ENCODE measurements at places on chromosomes 7 and 10.

GRCh38 chr7:66902844-66903180 lies 18.2 kb upstream of the TMEM248 start:
- no peak for DNase-seq

GRCh38 chr7:39808796-39809481 lies 141.1 kb upstream of the CDK13 start:
- no peak for DNase-seq

DNA sequence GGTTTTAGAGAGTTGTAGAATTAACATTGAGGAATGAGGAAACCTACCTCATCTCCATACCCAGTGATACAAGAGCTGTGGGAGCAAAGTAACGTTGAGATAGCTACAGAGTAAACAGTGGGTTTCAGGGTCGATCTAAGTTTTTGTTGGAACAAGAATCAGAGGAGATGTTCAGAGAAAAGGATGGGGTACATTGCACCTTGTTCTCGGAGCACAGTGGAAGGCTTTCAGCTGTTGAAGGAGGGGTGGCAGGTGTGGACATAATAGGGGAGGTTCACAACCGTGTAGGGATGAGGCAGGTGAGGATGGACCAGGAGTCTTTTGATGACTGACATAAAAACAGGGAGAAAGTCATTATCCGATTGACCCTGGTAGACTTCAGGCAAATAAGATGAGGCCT lies 121.7 kb downstream of the MLLT10 start:
- no peak for DNase-seq

DNA sequence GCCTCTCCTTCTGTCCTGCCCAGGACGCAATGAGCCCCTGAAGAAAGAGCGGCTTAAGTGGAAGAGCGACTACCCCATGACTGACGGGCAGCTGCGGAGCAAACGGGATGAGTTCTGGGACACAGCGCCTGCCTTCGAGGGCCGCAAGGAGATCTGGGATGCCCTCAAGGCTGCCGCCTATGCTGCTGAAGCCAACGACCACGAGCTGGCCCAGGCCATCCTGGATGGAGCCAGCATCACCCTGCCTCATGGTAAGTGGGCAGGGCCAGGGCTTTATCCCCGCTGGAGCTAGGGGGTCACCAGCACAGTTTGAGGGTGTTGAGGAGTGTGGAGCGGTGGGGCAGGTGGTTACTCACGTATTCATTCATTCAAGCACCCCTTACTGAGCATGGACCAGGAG lies 4.7 kb upstream of the ANKRD2 start:
- DNase-seq, result no peak

DNA sequence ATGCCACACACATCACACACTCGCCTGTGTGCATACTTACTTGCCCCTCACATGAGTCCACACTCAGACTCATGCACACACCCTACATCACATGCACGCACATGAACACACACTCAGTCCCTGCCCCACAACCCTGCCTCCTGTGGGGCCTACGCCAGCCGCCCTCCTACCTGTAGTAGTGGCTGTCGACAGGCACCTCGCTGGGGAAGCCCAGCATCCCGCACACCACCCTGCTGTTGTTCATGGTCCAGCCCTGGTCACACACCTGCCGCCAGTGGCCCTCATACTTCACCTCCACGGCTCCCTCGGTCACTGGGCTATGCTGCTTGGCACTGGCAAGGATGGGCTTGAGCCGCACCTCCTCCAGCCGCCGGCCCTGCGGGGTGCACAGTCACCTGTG lies 7.2 kb downstream of the LOXL4 start:
- no peak for DNase-seq

- no peak for DNase-seq
These were observed 32.4 kb downstream of the ACTA2 start for GRCh38 chr10:88920198-88920597.

DNA sequence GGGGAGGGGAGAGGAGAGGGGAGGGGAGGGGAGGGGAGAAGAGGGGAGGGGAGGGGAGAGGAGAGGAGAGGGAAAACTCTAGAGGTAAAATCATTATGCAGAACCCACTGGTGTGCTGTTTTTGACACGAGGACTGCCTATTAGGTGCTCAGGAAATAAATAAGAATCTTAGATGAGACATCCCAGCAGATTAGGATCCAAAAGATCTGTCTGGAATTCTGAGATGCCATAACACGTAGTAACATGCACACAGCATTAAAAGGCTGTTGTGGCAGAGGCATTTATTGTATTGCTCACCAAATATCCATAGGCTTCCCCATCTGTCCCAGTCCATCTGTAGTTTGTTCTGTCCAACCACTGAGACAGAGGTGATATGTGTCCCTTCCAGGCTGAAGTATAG lies 40.8 kb upstream of the KMT2E start:
- no peak for DNase-seq

DNA sequence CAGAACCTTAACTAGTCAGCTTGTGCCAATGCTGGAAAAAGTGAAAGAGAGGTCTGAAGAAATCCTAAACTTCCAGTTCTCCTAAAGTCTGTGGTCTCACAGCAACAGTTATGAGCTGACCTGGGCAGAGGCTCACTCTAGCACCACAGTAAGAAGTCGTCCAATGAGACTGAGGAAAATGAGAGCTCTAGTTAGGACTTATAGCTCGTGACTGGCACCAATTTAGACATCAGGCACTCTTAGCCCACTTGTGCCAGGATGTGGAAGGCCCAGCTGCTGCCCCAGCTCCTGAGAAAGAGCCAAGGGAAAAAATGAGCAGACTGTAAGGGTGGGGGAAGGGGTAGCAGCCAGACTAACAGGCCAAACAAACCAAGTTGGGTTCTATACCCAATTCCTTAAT lies 7.6 kb downstream of the MMS19 start:
- no peak for DNase-seq

GRCh38 chr7:20268824-20269223 lies 51.6 kb upstream of the MACC1 start:
- no peak for DNase-seq

GRCh38 chr7:50957855-50958254 lies 175.2 kb upstream of the GRB10 start:
- no peak for DNase-seq

DNA sequence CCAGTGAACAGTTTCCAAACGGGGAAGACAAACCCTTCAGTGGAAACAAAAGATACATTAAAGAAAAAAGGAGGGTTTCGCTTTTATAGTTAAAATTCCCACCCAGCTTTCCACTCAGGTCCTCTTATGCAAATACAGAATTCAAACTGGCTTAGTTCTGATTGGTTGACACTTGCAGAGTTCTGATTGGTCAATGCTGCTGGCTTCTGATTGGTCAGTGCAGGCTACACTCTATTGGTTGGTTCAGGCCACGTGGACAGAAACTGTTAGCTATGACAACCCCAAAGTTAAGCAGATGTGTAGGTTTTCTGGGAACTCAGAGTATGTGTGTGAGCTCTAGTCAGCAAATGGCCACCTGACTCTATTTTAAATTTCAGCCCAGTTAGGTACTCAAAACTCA lies 80.0 kb downstream of the FBXL13 start:
- no peak for DNase-seq

DNA sequence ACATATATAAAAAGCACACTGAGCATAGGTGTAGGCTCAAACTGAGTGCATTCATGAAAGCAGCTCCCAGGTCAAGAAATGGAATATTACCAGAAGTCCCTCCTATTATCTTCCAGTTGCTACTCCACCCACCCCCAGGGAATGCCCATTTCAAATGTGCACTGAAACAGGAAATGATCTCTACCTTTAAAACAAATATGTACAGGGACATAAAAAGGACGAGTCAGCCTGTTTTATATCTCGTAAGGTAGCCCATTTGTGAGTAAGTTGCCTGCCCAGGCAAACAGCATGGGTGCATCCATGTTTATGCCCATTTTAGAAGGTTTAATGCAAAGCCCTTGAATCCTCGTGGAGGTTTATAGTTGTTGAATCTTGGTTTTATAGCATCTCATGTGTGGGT lies 10.4 kb downstream of the FFAR4 start:
- no peak for DNase-seq

Measured in GM23338 (cell line).